ENCODE measurements at places on chromosomes 12 and 14.

- DNase-seq = peak; percentile 1
These were observed 134.2 kb downstream of the RPS29 start for GRCh38 chr14:49451938-49452337.

- DNase-seq = peak; percentile 95
These were observed 61.1 kb downstream of the PITPNM2 start for GRCh38 chr12:123089631-123090353.

DNA sequence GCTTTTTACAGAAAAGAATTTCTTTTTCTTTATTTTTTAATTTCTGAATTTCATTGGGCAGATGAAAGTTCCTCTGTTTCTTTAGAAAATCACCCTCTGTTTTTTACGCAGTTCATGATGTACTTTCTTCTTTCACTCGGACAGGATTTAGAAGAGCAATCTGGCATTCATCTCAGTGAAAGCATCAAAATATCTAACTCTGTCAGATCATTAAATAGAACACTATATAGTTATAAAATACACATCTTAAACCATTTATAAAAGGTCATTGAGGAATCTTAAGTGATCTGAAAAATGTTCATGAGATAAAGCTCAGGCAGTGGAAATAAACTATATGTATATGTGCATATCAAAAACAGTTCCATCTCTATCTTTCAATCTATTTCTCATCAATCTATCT, 3.9 kb downstream of the IFNG-AS1 start:
- no peak for DNase-seq

- no peak for DNase-seq
These were observed 15.3 kb upstream of the MYF6 start for GRCh38 chr12:80692114-80692513.

DNA sequence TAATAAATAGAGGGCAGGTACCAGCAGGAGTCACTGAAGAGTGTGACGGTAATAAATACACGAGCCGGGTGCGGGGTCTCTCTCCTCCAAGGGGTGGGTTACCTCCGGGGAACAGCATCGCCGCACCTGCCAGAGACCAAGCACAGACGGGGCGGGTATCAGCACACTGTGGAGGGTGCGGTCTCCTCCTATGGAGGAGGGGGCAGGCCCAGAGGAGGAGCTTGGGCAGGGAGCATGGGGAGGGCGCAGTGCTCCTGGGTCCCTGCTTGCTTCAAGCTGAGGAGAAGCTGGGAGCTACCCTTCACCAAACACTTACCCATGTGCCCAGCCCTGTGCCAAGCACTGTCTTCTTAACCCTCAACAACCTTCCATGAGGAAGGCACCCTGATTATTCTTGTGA, 12.8 kb downstream of the PGF start:
- DNase-seq = no peak
